ENCODE measurements at places on chromosomes 1 and 21. TPM values are rescaled to one million over a fixed set of nuclear protein-coding genes. Genes with fewer than 3 reads are reported as not detected.

CRYAA gene
- not detected for total RNA-seq

KRTAP10-4 gene
- not detected for total RNA-seq

ADORA3 gene
- total RNA-seq = 10.3 TPM

HAO2 gene
- total RNA-seq = not detected

DNA sequence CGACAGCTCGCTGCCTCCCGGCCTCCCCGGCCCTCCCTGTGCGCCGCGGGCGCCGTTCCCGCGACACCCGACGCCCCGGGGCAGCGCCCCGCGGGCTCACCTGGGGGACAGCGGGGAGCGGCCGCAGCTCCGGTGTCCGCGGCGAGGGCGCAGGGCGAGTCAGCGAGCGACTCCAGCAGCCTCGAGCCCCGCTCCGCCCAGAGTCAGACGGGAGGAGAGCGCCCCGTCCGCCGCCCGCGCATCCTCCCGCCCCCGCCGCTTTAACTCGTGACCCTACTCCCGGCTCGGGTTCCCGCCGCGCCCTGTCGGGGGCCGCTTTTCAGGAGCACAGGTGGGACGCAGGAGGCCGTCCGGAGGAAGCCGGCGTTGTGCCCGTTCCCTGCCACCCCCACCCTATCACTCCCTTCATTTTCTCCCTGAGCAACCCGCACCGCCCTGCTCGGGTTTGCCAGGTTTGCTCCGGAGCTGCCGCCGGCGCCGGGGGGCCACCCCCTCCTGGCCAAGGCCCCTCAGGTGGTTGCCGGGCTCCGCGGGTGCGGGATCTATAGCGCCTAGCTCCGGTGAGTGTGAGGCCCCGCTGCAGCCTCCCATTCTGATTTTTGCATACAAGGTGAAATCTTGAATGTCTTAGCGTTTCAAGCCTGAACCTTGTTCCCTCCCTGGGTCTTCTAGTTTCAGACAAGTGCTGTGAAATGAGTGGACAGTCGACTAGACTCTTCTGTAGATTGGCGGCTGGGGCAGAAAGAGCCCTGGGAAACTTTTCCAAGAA lies at the start of gene MCOLN3:
Gene MCOLN3 (minus strand): TSS at position 205 of the 769 bp plus-strand sequence. CDS start 3,140 bp downstream, outside the sequence.
- H3K4me3 ChIP-seq = peak within 1 kb of the TSS; percentile 59
- peak; percentile 58 for DNase-seq
- peaks cover 26% of the 10 kb centered on the region for H3K27me3 ChIP-seq
- H3K27ac ChIP-seq = no peak within 1 kb of the TSS

DNA sequence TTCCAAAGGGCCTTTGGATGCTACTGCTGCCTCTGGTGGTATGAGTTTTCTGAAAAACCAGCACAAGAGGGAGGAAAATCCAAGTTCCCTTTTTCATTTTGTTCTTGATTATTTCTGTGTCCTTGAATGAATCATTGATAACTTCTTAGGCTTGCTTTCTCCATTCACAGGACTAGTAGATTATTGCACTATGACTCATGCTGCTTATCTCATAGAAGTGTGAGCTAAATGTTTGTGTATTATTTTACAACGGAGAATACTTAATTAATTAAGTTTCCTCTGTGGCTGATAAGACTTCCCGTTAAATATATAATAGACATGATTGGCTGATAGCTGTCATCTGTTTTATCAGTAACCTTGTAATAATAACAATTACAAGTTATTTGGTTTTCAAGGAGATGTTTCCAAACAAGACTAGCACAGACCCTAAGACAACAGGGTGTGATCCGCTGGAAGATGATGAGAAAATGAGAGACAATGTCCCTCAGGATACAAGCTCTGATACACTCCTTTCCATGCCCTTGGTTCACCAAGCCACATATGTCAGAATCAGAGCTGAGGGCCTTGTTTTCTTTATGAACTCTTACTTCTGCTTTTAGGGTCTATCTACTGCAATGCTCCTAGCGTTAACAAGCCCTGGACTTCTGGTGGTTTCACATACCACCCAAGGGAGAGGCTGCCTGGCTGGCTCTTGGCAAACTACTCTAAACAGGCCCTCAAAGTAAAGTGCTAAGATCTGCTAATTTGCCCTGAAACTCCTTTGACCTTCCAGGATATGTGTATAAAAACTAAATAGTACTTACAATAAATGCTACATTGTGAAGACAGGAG lies 1078.3 kb downstream of the TTLL7 start:
- no peak overlapping the region for H3K4me3 ChIP-seq
- H3K4me1 ChIP-seq = peaks cover 22% of the 10 kb centered on the region
- no peak overlapping the region for H3K27ac ChIP-seq
- H3K36me3 ChIP-seq = no peaks in the 10 kb centered on the region
- H3K27me3 ChIP-seq = no peaks in the 10 kb centered on the region

DNA sequence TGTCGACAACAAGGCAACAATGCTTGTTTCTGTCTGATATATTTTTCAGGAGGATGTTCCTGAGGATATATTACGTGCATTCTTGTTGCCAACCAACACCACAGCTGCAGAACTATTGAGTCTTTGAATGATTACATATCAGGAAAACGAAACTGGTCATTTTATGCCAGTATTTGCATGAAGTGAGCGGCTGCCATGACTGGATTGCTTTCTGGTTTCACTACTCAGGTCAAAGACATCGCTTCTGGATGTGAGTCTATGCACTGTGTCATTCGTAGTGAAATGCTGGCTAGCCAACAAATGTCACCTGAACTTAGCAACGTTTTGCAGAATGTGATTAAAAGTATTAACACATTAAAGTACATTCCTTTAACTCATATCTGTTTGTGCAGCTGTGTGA lies 35.8 kb upstream of the OLFM3 start:
- H3K27ac ChIP-seq = no peak overlapping the region
- DNase-seq = no peak
- H3K36me3 ChIP-seq = no peaks in the 10 kb centered on the region
- no peaks in the 10 kb centered on the region for H3K27me3 ChIP-seq
- no peaks in the 10 kb centered on the region for H3K4me1 ChIP-seq

DNA sequence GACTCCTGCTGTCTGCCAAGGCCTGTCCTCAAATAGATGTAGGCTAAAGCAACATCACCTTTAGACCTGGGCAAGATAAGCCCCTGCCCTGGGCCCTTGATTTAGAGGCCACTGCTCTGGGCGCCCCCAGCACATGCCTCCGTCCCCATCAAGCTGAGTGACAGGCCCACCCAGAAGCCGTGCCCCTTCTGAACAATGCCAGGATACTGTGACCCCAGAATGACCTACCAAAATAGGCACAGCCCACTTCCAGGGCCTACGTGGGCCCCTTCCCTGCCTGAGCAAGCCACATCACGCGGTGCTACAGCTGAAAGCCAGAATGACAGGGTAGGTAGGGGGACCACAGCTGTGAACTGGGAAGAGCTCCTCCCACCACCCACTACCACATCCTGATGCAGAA lies 24.7 kb upstream of the BECN2 start:
- no peak overlapping the region for H3K27ac ChIP-seq
- no peaks in the 10 kb centered on the region for H3K27me3 ChIP-seq
- H3K36me3 ChIP-seq = no peaks in the 10 kb centered on the region
- no peak overlapping the region for H3K4me3 ChIP-seq
- H3K4me1 ChIP-seq = no peaks in the 10 kb centered on the region
- DNase-seq = no peak

DNA sequence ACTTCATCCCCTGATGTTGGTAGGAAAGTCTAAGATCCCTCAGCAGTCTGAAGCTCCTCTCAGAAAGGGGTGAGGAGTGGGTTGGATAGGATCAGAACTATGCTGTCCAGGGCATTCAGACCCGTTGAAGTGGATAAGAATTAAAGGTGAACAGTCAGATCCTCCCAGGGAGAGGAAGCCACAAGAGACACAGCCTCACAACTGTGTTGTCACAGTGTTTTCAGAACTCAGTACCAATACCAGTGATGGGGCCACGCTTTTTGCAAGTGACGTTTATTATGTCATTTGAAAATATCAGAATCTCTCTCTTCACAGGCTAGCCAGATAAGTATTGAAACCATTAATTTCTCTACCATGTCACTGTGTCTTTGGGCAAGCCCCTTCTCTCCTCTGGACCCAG lies 15.4 kb upstream of the EPS15 start:
- H3K36me3 ChIP-seq = no peaks in the 10 kb centered on the region
- H3K27me3 ChIP-seq = no peaks in the 10 kb centered on the region
- H3K27ac ChIP-seq = no peak overlapping the region
- H3K4me3 ChIP-seq = no peak overlapping the region

- no peaks in the 10 kb centered on the region for H3K27me3 ChIP-seq
- no peak overlapping the region for H3K27ac ChIP-seq
Observed at GRCh38 chr1:111216751-111217150, 10.8 kb upstream of the CHI3L2 start.

- no peak for DNase-seq
- no peaks in the 10 kb centered on the region for H3K36me3 ChIP-seq
- no peaks in the 10 kb centered on the region for H3K27me3 ChIP-seq
Observed at GRCh38 chr21:15128267-15128666, 63.5 kb upstream of the NRIP1 start.

DNA sequence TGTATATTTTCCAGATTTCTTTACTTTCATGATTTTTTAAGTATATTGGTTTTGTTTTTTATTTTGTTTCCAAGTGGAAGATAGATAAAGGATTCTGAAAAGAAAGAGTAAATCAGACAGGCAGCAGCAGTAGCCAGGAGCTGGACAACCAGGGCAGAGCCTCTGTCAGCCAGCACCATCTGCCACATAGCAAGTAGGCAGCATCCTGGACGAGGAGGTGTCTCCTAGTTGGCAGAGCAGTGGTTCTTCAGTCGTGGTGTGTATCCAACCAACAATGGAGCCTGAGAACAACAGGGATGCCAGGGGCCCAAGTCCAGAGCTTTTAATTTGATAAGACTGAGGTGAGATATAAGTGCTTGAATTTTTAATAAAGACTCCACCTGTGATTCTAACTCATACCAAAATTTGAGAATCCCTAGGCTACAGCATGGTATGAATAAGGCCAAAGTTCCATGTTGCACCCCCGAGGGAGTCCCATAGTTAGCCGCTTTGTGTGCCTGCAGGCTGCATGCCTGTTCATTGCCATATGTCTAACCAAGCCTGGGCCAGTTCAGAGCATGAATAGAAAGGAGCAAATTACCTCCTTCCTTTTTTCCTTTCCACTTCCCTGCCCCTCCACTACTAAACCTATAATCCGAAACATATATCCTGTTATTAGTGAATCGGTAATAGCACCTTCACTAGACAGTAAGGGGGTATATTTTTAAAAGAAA lies 153.2 kb downstream of the NTNG1 start:
- H3K4me3 ChIP-seq = no peak overlapping the region
- H3K27me3 ChIP-seq = no peaks in the 10 kb centered on the region
- H3K4me1 ChIP-seq = no peaks in the 10 kb centered on the region

- H3K4me3 ChIP-seq = no peak overlapping the region
- H3K4me1 ChIP-seq = peaks cover 55% of the 10 kb centered on the region
- peak overlapping the region; percentile 54 for H3K27ac ChIP-seq
- no peak for DNase-seq
- H3K27me3 ChIP-seq = no peaks in the 10 kb centered on the region
Observed at GRCh38 chr21:38984568-38984967, 178.8 kb downstream of the ETS2 start.

DNA sequence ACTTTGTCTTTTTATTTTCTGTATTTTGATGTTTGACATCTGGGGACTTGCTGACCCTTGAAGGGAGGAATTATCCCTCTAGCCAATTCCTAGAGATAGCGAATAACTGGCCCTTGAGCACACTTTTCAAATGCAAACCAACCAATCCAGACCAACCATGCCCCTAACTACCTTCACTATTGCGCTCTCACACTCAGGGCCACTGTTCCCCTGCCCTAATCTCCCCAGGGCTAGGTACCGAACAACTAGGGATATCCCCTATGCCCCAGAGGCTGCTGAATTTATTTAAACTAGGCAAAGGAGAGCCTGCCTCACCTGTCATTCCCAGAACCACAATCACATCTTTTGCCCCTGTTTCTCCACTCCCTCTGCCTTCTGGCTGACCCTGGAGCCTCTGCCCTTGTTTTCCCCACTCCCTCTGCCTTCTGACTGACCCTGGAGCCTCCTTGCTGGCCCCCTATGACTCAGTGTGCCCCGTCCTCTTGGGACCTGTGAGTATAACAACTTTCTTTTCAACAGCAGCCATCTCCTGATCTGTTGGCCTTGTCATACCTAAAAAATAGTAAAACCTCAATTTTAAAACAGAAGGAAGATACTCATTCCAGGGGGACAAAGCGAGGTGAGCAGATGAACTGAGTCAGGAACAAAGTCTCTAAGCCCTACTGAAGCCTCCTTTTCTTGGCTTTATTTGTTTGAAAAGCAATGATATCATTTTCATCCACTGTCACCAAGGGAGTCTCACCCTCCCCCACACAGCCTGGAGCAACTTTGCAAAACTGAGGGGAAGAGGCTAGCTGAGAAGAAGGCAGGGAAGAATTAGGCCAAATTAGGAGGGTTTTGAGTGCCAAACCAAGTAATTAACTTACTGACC lies 115.5 kb downstream of the NMNAT2 start:
- no peak overlapping the region for H3K4me3 ChIP-seq
- H3K27ac ChIP-seq = no peak overlapping the region

GRCh38 chr1:145918992-145919939 lies 749 bp upstream of the PEX11B start:
- H3K4me3 ChIP-seq = peak overlapping the region; percentile 91
- H3K27ac ChIP-seq = peak overlapping the region; percentile 79
- DNase-seq = peak; percentile 83
- peaks cover 26% of the 10 kb centered on the region for H3K4me1 ChIP-seq

DNA sequence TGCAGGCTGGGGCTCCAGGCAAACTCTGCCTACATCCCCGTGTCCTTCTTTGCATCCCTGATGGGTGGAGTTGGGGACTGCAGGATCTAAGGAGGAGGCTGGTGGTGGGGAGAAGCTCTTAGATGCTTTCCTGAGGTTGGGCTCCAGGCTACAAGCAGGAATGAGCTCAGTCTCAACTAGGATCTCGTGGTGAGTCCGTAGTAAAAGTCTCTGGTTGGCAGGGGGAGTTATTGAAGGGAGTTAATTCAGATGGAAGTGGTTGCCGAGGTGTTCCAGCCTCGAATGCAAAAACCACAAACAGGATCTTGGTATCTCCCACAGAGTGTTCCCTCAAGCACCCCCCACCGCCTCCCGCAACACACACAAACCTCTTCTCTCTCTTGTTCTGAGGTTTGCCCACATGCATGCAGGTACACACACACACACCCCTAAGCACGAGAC lies 35.0 kb downstream of the TMCC2 start:
- H3K4me1 ChIP-seq = peaks cover 56% of the 10 kb centered on the region
- DNase-seq = no peak
- no peak overlapping the region for H3K4me3 ChIP-seq
- no peaks in the 10 kb centered on the region for H3K27me3 ChIP-seq
- H3K27ac ChIP-seq = no peak overlapping the region

DNA sequence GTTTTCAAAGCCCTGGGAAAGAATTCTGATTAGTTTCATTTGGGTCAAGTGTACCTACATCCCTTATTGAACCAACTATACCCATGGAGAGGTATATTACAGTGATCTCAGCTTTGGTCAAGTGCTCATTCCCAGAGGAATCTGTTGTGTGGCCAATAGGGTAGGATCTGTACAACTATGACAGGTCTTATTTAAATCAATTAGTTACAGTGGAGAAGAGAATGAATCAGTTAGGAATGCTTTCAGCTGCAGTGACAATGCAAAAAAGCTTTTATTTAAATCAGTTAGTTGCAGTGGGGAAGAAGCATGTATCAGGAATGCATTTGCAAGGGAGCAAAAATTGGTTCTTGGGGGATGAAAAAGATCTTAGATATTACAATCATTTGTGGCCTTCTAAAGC lies 119.0 kb downstream of the FGGY start:
- H3K27me3 ChIP-seq = no peaks in the 10 kb centered on the region
- DNase-seq = no peak
- no peak overlapping the region for H3K27ac ChIP-seq
- no peaks in the 10 kb centered on the region for H3K36me3 ChIP-seq
- H3K4me1 ChIP-seq = no peaks in the 10 kb centered on the region

Data from lower lobe of right lung (tissue), 2 donors.